ENCODE measurements at places on chromosomes 6 and 20. TPM values are rescaled to one million over a fixed set of nuclear protein-coding genes. Genes with fewer than 3 reads are reported as not detected.

- DNase-seq: no peak
Measured at GRCh38 chr20:31698803-31699718, 23.6 kb downstream of the BCL2L1 start.

GRCh38 chr6:158630938-158631616 is 13.5 kb downstream of the DYNLT1 start:
- no peak for DNase-seq

GRCh38 chr6:166596776-166597507 is 10.5 kb upstream of the RAMACL start:
- DNase-seq: no peak

DNA sequence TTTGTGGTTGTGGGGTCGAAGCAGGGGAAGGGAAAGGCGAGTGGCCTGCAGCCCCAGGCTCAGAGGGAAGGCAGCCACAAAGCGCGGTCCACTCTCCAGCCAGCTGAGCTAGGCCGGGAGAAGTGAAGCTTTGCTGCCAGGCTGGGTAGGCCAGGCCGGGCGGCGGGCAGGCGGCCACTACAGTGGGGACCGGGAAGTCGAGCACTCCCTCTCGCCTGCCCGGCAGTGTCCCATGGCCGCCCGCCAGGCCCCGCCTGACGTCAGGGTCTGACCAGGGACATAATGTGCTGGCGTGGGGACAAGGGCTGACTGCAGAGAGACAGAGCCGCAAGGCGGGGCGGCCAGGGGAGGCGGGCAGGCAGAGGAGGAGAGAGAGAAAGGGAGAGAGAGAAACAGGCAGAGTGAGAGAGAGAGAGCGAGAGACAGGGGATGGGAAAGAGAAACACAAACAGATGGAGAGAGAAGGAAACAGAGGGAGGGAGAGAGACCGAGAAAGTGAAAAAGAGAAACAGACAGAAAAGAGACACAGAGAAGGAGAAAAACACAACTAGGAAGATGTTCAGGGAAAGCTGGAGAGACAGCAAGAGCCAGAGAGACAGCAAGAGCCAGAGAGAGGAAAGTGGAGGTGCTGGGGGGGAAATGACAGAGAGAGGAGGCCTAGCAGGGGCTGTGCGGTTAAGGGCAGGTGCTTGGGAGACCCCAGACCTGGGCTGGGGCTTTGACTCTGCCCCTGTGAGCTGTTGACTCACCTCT is 94.5 kb upstream of the PTPN1 start:
- peak; percentile 59 for DNase-seq

DNA sequence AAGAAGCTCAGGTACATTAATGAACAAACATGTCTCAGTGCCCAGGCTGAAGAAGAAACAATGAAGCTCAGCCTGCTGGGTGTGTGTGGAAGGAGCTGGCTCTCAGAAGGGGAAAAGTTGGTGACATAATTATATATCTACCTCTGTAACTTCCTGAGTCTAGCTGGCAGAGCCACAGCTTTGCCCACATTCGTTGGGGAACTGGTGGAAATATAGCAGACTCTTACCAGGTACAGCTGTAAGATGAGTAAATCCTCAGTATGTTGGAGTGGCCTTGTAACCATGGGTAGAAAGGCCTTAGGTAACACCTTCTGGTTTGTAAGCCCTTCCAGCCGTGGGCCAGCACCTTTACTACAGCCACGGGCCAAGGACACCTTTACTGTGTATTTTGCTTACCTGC is 29.9 kb upstream of the PNRC1 start:
- no peak for DNase-seq

- DNase-seq: no peak
Measured at GRCh38 chr6:43093436-43094289, 17.5 kb downstream of the PTK7 start.

DNA sequence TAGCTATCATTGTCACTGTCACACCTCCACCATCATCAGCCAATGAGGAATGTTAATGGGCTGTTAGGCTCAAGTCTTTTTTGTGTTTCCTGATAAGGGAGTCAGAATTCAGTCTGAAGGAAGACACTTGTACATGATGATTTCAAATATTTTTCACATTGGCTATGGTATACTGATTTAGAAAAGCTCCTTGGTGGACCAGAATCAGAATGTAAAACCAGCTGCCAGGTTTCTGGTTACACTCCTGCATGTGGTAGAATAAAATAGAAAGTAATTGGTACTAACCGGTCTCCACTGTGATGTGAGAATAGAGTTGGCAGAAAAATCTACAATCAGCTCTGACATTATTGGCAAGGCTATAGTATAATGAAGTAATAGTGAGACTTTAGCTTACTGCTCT is 10.7 kb downstream of the COL9A1 start:
- DNase-seq: no peak

GRCh38 chr6:67300430-67301040 is 1334.5 kb upstream of the ADGRB3 start:
- DNase-seq: no peak

DNA sequence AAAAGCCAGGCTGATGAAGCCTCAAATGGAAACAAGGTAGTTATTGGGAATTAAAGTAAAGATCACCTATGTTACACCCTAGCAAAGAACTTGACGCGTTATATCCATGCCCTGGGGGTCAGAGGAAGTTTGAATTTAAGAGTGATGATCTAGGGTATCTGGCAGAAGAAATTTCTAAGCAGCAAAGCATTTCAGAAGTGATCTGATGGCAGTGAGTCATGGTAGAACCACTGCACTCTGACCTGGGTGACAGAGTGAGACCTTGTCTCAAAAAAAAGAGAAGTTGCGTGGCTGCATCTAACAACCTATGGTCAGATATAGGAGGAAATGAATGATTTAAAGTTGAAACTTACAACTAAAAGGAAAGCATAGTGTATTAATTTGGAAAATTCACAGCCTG is 45.2 kb downstream of the SCP2D1 start:
- no peak for DNase-seq

DNA sequence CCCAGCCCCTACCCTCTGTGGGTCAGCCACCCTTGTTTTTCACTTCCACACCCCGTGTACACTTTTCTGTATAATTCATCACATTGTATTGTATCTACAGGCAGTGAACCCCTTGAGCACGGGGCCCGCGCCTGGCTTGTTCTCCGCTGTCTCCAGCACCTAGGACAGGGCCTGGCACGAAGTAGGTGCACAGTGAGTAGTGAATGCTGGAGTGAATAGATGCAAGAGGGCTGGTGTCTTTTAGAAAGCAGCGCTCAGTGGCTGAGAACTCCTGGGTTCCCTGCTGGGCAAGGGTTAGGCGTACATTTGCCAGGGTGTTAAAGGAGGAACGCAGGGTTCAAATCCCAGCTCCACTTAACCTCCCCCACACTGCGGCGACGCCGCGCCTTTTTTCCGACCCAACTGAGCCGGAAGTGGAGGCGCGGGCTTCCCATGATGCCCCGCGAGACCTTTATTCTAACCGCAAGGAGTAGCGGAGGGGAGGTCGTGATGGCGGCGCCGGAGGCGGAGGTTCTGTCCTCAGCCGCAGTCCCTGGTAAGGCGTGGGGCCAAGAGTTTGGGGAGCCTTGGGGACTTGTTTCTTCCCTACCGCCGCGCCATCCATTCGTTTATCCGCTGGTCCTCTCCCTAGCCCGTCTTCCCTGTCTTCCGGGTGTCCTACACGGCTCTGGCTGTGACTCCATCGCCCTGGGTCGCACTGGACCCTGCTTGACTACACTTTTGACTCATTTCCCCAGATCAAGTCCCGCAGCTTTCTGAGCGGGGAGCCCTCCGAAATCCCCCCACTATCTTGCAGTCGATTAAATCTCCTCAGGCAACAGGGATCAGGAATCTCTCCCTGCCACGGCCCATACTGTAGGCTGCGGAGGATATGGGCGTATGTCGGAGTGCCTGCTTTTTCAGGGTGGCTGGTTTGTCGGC is at the start of gene MAD2L1BP:
Gene MAD2L1BP, plus strand, starts transcription at position 454 of the 921 bp plus-strand sequence. Its CDS starts 36 bp downstream, at position 490.
- DNase-seq: peak; percentile 90

DNA sequence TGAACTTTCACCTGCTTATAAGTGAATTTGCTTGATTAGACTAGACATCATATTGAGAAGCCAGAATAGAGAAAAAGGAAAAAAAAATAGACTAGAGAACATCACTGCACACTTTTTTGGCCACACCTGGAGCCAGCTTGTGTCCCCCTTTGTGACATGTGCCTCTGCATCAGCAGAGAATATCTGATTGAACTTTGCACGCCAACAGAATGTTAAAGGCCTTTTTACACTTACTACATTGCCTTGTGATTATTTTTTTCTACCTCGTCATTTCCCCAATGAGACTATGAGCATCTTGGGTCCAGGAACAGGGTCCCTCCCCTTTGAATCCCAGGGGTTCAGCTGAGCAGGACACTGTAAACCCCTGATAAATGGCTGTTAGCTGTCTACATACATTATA is 17.2 kb upstream of the ZNF133 start:
- DNase-seq: no peak

DNA sequence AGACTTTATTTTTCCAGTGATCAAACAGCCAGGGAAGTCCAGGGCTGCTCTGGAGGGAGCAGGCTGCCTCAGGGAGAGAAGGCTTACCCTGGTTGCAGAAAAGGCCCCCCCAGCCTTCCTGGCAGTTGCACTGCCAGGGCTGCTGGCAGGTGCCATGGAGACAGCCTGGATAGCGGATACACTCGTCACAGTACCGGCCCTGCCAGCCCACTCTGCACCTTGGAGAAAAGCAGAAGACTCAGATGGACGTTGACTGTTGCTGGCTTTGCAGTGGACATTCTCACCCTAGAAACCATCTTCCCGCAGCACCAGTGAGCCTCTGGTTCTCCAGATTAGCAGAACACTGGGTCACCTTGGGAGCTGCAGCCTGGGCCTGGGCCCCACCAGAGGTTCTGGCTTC is 5.4 kb downstream of the DLL1 start:
- no peak for DNase-seq

DNA sequence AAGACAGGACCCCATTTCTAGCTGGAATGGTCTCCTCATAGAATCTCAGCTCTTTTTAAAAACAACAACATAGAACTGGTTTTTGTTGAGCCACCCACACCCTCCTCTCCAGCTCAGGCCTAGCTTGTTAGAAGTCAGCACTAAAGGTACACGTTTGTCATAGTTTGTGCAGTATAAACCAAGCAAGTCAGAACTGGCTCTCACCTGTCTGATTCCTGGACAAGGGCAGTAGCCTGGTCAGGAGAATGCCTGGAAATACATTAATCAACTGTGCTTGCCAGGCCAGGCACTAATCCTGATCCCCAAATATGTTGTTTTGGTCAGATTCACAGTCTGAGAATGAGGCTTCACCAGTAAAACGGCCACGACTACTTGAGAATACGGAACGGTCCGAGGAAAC is 296.7 kb downstream of the ZFAND3 start:
- DNase-seq: no peak

DNA sequence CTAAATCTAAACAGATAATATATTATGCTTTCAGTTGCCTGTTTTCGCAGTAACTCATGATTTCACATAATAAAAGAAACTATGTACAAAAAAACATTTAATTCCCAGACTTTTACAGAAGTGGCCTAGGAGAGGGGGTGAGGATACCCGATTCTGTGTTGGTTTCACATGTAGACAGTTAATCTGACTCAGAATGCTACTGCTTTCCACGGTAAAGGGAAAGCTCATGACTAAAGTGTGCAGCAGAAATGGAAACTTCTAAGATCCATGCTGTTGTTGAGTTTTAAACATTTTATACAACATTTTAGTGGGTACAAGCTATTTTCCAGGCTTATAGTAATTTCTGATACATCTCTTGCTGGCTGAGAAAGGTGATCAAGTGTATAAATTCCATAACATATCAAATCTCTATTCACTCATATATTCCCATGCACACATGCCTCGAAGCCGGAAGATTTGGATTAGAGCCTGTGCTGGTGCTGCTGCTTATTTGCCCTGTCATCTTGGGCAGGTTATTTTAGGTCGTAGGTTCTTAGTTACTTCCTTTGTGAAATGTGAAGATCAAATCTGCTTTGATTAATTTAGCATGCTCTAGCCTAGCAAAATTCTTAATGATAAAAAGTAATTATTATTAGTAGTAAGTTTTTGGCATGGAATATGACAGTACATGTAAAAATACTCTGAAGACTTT is 896.7 kb upstream of the MAP3K7 start:
- no peak for DNase-seq

DNA sequence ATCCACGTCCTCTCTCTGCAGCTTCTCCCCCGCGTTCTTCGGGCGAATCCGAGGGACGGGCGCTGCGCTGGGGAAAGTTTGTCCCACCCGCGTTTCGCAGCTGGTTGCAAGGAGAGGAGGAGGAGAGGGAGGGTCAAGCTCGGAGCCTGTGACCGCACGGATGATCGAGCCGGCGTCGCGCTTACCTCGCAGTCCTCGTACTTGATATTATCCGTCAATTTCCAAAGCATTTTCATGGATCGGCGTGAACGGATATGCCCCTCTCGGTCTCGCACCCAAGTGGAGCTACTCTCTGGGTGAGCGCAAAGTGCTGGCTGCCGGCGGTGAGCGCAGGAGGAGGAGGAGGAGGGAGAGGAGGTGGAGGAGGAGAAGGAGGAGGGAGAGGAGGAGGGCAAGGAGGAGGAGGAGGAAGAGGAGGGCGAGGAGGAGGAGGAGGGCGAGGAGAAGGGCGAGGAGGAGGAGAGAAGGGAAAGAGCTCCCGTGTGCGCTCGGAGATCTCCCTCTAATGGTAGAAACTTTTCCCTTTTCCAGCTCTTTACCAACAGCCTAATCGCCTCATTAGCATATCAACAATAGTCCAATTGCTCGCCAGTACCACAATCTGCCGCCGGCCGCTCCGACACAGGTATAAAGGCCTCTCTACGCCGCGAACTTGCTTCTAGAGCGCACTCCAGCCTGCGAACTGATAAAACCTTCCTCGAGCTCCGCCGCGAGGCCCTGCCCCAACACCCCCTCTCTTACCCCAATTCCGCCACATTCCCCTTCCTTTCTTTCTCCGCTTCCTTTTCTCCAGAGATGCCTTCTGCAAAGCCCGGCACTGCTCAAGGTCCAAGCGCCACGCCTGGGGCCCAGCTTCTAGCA is at the start of gene TFAP2A:
Gene TFAP2A, minus strand, starts transcription at position 319 of the 861 bp plus-strand sequence. Its CDS starts 83 bp downstream, at position 236.
- DNase-seq: no peak

GRCh38 chr6:110041126-110041525 is 63.0 kb downstream of the GPR6 start:
- no peak for DNase-seq

- no peak for DNase-seq
Measured at GRCh38 chr6:72464791-72465691, 156.8 kb upstream of the KCNQ5 start.

- DNase-seq: no peak
Measured at GRCh38 chr20:45325371-45325770, 17.3 kb upstream of the MATN4 start.

- no peak for DNase-seq
Measured at GRCh38 chr6:44624226-44624625, 236.7 kb downstream of the CDC5L start.

GRCh38 chr20:42790111-42790510 is 399.6 kb downstream of the PTPRT start:
- DNase-seq: no peak

- no peak for DNase-seq
Measured at GRCh38 chr6:29486577-29486976, 1.2 kb downstream of the MAS1L start.

The MTCH1 gene
- total RNA-seq: 214 TPM

The CST4 gene
- total RNA-seq: not detected

The GHRH gene
- not detected for total RNA-seq

The KCNG1 gene
- 16.0 TPM for total RNA-seq

The ZC3H12D gene
- total RNA-seq: 0.07 TPM

The COL12A1 gene
- total RNA-seq: 4.7 TPM

The TCF21 gene
- total RNA-seq: not detected

Data from H1 (cell line).